ENCODE measurements at places on chromosomes 7 and 10.

GRCh38 chr10:75170215-75170614 is 40.4 kb upstream of the VDAC2 start:
- no peak for DNase-seq

DNA sequence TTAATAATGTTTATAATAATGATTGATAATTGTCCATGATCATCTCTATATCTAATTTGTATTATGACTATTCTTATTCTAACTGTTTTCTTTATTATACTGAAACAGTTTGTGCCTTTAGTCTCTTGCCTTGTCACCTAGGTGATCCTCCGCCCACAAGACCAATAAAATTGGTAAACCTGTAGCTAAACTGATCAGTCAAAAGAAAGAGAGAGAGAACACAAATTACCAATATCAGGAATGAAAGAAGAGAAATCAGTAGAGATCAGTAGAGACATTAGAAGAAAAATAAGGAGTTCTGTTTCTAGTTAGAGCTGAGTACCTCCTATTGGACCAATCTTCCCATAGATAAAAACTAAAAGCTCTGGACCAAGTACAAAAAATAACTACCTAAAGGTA is 6.1 kb upstream of the COA1 start:
- no peak for DNase-seq

DNA sequence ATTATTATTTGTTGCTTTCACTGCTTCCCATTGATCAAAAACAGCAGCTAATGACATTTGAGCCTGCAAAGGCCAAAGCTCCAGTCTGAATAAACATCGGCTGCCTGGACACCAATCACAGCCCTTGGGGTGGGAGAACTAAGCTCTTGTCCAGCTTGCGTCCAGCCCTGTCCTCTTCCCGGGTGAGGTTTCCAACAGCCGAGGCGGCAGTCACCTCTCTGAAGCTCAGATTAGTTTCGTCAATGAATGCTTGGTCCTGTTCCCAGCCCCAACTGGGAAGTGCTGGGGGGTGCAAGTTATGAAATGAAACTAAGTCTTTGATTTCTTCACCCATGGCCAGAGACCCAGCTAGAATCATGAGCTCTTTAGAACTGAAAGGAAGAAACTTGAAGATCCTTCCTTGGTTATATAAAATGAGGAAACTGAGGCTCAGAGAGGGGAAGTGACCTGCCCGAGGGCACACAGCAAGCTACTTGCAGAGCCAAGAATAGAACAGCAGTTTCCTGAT is 114.0 kb upstream of the TCF7L2 start:
- DNase-seq, result no peak

GRCh38 chr10:5945190-5945509 is 32.2 kb downstream of the IL15RA start:
- no peak for DNase-seq

DNA sequence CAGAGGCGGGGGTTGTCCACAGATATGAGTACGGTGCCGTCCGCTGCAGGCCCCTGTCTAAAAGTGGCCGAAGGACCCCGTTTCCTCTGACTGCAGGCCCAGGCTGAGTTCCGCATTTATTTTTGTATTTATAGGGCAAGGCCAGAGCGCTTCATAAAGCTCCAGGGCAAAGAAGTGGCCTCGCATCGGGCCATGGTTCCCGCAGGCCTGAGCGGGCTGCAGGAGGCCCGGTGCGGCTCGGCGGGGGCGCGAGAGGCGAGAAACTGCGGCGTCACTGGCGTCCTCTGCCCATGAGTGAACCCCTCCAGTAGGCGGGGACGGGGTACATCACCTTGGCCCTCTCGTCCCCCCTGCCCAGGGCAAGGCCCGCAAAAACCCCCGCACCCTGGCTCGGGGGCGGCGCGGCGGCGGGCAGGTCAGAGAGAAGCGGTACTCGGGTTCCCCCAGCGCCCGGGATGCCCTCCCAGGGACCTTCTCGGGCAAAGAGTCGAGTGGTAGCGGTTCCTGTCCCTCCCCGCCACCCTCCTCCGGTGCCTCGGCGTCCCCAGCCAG is 355.7 kb downstream of the DNAJB6 start:
- DNase-seq, result no peak

- no peak for DNase-seq
Observed at GRCh38 chr7:95322854-95323253, 1.5 kb downstream of the PON1 start.

DNA sequence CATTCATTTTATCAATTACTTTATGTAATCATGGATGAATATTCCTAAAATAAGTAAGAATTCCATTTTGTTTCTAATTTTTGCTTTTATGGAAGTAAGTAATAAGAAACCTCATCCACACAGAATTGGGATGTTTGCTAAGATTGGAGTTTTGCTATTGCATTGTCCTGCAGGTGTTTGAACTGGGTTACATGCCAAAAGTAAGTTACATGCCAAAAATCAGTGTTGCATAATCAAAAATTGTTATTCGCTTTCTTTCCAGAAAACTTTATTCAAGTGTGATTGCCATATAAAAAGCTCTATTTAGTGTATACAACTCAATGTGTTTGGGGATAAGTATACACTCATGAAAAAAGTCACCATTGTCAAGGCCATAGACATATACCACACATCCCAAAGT is 346.7 kb upstream of the PLXDC2 start:
- no peak for DNase-seq

- no peak for DNase-seq
Observed at GRCh38 chr10:127119936-127120335, 76.5 kb downstream of the INSYN2A start.

DNA sequence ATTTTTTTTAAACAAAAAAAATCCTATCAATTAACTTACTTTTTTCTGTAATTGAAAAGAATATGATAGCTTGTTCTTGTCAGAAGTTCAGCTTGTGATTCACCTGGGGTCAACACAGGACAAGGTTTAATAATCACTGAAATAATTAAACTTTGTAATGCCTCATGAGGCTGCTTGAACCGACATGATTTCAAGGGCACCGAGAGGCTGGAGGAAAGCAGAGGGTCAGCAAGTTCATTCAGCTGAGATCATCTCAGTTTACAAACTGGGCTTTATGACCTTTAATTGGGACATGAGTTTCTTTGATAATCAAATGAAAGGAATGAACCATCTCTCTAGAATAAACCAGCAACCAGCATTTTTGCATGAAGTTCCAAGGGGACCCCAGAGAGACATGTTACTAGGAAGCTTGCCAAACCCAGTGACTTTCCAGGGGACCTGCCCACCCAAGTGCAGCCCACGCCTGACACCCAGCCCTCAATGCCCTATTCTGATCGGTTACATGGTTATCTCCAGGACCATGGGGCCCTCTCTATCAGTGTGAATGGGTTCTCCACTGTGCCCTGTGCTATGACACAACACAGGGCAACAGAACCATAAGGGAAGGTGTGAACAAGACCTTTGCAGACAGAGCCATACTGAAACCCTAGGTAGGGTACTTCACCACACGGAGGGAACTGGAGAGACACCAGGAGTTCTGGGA is 7.8 kb upstream of the CYP3A4 start:
- DNase-seq, result no peak

DNA sequence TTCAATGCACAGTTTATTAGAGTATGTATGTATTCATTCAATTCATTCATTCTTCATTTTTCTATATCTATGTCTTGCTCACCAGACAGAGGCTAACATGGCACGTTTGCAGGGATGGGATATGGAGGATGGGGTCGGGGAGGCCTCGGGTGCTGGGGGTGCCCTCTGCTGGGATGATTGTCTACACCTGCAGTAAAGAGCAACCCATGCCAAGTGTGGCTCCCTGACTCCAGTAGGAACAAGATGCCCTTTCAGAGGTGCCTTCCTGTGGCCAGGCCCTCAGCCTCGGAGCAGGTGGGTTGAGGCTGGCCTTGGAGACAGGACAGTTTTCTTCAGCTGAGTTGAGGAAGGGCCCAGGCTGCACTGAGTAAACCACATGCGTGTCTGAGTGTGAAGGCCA is 157.2 kb downstream of the SH2D4B start:
- DNase-seq, result no peak

DNA sequence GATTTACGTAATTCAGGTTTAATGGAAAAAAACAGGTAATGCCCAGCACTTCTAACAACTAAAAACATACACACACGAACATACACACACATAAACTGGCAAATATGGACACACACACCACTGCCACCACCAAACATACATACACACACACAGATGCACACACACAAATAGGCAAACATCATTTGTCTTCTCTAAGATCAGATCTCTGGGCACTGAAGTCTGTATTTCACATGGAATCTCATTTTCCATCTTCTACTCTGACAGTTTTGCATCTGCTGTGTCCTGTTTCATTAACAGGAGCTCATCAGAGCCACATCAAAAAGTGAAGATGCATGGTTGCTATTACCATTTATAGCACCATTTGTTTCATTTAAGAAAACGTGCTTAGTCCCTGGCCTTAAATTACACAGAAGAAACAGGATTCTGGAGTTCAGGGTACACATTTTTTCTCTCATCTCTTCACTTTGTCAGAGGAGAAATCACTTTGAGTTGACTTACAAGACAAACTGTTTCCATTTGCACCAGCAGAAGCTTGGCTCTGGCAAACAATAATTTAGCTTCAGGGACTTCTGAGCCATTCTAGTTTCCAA is 165.3 kb downstream of the SORCS1 start:
- DNase-seq, result no peak

DNA sequence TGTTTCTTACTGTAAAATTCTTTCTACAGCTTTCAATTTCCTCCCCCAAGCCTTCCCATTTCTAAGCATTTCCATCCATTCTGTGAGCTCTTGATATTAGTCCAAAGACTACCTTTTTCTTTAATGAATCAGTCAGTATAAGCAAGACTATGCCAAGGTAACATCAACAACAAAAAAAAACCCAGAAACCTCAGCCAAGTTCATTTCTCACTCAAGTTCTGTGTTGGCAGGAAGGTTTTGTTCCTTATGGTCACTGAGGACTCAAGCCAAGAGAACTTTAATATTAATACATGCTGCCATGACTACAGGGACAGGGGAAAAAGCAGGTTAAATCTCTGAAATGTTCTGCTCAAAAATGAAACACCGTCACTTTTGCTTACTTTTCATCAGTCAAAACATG is 621.2 kb upstream of the NRP1 start:
- DNase-seq, result no peak

- no peak for DNase-seq
Observed at GRCh38 chr10:103838862-103839518, 16.4 kb downstream of the SH3PXD2A start.

DNA sequence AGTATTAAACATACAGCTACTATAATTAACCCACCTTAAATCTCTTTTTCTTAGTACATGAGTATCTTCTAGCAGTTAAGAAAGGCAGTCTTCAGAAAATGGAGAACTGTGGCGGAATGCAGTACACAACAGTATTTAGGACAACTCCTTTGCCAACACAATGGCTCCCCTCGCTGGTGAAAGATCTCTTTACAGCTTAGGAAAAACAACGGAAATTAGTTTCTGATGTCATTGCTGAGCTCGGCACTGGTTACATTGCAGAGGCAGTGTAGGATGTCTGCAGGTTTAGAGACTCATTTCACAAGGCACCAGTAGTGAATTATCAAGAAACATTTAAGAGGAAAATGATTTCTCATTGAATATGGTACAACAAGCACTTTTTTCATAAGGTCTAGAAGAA is 43.4 kb downstream of the GLRX3 start:
- no peak for DNase-seq

DNA sequence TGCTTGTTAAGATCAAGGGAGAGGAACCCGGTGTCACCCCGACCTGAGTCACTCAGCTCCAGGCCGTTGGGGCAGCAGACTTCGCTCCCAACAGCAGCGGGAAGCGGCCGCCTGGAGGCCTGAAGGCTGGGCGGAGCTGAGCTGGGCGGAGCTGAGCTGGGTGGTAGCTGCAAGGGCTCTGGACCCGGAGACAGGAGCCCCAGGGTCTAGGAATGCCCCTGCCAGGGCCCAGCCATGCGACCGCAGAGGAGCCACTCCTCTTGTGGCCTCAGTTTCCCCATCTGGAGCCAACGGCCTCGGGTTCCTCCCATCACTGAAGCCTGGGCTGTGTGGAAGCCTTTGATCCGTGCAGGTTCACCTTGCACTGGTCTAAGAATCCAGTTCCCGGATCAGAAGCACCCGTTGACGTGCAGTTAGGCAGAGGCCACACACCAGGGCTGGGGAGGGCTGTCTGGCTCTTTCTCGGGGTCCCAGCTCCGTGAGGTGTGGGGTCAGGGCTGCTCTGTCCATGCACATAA is 21.9 kb upstream of the DPYSL4 start:
- DNase-seq, result no peak

- no peak for DNase-seq
Observed at GRCh38 chr10:33684211-33684611, 349.7 kb upstream of the NRP1 start.

GRCh38 chr10:68075550-68076004 is 494 bp upstream of the HERC4 start:
- no peak for DNase-seq

DNA sequence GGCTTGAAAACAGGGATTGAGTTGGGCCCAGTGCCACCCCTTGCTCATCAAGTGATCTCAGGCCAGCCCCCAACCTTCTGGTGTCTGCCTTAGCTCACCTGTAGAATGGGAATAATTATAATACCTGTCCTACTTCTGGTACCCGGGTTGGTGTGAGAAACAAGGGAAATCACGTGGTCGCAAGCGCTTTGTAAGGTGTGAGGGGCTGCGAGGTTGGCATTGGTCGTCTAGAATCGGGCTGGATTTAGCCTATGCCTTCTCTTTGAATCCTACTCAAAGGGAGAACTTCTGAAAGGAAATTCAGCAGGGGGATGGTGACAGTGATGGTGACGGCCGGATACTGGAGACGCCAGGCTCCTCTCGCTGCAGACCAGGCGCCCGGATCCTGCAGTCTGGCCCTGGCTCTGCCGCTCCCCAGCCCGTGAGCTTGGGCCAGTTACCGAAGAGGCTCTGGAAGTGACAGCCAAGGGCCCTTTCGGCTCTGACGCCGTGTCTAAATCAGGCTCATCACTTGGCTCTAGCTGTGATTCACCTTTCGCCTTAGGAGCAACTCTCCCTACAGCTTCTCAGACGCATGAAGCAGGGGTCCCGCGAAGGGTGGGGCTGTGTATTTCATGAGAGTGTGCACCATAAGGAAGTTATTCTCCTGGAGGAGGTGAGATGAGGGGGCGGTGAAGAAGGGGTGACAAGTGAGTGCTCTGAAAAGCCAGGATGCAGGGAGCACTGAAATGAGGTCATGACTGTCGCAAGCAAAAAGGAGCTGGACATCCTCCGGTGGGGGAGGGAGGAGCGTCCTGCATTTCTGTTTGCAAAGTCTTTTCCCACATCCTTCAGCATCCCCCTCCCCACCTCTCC is 4.0 kb upstream of the CREB5 start:
- no peak for DNase-seq

- no peak for DNase-seq
Observed at GRCh38 chr7:25951414-25952260, 200.4 kb upstream of the NFE2L3 start.

GRCh38 chr7:134782121-134782623 is 2.7 kb downstream of the CALD1 start:
- no peak for DNase-seq

GRCh38 chr7:644381-645305 is 81.9 kb upstream of the DNAAF5 start:
- DNase-seq, result no peak

- no peak for DNase-seq
Observed at GRCh38 chr7:55550841-55551537, 21.3 kb downstream of the VOPP1 start.

DNA sequence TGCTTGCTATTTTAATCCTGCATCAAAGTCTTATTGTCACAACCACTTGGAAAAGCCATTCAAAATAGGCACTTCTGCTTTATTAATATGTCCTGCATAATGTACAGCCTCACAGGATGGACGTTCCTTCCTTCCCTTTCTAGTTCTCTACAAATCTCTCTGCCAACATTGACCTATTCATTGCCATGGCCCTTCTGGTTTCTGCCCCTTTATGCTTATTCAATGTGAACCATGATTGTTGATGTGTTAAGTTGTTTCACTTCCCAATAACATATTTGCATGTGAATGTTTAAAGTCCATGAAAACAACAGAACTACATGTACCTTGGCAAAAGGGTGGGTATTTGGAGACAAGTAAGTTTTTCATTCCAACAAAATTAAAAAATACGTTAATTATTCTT is 45.7 kb downstream of the COL28A1 start:
- DNase-seq, result no peak
